A549 treated with AZD2906 at 1 μM for 4 hours (cell line): ENCODE measurements at places on chromosomes 1 and 21. TPM values are rescaled to one million over a fixed set of nuclear protein-coding genes. Genes with fewer than 3 reads are reported as not detected.

The RSPH1 gene
- 0.45 to 0.66 TPM (median 0.61 TPM) in 5 replicates for total RNA-seq

The S100A3 gene
- 110 to 126 TPM (median 119 TPM) in 5 replicates for total RNA-seq

The COL11A1 gene
- 1.3 to 2.6 TPM (median 2.4 TPM) in 5 replicates for total RNA-seq

The THEM5 gene
- 0.06 TPM in 1 of 5 replicates, not detected in the others for total RNA-seq

The RAB29 gene
- 9.9 to 12.6 TPM (median 11.0 TPM) in 5 replicates for total RNA-seq

The CFAP107 gene
- total RNA-seq: not detected in 5 replicates

The SPOCD1 gene
- total RNA-seq: 3.3 to 4.8 TPM (median 3.9 TPM) in 5 replicates
